ENCODE measurements at places on chromosomes 13 and 19.

DNA sequence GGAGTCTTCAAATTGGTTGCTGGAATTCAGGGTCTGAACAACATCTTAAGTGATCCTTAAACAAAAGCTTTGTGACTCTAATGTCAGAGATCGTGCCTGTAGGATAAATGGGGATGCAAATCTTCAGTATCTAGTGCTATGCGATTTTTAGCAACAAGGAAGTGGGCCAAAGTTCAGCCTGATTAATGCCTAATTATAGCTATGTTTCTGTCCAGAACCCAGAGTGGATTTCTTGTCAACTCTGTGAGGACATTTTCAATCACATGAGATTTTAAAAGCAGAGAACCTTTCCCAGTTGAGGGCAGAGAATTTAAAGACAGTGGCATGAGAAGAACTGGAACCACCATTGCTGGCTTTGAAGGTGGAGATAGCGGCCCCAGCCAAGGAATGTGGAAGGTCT is 84.3 kb upstream of the PCDH9 start:
- DNase-seq, result no peak

- DNase-seq, result no peak
These were observed 9.7 kb downstream of the TMIGD2 start for GRCh38 chr19:4292515-4292914.

DNA sequence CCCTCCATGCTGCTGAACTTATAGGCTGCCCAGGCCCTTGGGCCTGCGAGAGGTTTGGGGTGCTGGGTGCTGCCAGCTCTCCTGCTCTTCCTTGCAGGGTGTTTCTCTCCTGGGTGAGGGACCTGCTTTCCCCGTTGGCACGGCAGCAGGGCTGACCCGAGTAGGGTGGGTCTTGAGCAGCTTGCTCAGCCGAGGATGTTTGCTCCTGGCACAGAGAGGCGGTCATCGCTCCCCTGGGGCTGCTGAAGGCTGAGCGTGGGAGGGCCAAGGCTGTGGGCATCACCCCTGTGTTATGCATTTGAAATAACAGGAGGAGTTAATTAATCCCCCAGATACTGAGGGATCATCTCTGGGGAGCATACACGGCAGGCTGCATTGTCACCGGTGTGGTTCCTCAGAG is 5.3 kb downstream of the KCTD15 start:
- DNase-seq, result no peak

GRCh38 chr13:110154410-110154933 is 152.5 kb downstream of the COL4A1 start:
- DNase-seq, result no peak

GRCh38 chr13:28501547-28501946 is 6.6 kb upstream of the FLT1 start:
- no peak for DNase-seq
